ENCODE measurements at places on chromosomes 6 and 20.

- no peak overlapping the region for H3K27ac ChIP-seq
- H3K4me3 ChIP-seq: no peak overlapping the region
- H3K4me1 ChIP-seq: peaks cover 3% of the 10 kb centered on the region
- no peak for DNase-seq
These were observed 85.5 kb downstream of the PDE10A start for GRCh38 chr6:165577556-165577955.

DNA sequence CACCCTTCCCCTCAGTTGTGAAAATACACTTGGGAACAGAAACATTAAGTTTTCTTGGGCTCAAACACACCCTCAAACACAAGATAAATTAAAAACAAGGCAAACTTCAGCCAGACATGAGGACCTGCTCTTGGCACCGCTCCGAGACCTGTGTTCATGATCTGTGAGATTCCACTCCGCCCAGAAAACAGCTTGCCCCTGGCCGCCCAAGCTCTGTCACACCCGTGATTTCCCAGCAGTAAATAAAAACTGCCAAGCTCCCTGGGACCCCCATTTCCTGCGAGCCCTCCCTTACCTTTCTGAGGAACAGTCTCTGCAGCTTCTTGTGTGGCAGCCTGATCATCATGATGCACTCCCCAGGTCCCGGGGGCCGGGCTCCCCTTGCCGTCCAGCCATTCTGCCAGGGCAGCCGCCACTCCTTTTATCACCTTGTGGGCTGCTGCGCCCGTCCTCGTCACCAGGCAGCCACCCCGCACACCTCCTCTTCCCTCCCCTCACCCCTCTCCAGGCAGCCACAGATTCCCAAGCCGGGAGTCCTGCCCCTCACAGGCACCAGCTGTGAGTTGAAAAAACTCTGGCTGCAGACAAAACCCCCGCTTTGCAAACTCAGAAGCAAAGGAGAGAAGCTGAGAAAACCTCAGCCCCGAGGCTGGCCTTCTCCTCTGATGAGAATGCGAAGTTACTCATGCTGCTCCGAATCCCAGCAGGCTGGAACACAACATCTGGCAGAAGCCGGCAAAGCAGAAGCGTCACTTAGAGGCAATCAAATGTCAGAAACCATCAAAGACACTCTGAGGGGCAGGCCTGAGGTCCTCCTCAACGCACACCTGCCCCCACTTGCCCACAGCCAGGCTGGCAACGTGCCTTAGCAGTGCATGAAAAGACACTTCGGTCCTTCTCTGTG, 130.4 kb upstream of the RPS6KA2 start:
- peaks cover 14% of the 10 kb centered on the region for H3K4me1 ChIP-seq
- H3K36me3 ChIP-seq: no peaks in the 10 kb centered on the region
- no peak overlapping the region for H3K27ac ChIP-seq

GRCh38 chr20:46928580-46929132, 34.0 kb downstream of the EYA2 start:
- no peaks in the 10 kb centered on the region for H3K27me3 ChIP-seq
- peaks cover 41% of the 10 kb centered on the region for H3K4me1 ChIP-seq
- H3K36me3 ChIP-seq: no peaks in the 10 kb centered on the region
- peak overlapping the region; percentile 89 for H3K27ac ChIP-seq
- no peak overlapping the region for H3K4me3 ChIP-seq

DNA sequence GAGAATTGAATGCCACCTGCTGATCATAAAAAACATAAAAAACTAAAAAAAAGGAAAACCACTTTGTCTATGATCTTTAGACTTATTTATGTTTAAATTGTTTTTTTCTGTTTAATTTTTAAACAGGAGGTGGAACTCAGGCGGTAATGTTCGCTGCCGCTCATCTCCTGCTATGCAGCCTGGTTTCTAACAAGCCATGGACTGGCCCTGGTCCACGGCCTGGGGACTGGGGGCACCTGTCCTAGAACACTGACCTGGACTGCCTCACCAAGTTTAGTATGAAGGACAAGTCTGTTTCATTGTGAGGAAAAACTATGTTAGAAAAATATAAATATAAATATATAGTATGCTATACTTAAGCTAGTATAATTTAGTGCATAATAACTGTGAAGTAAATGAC, 27.0 kb upstream of the IFNGR1 start:
- no peaks in the 10 kb centered on the region for H3K36me3 ChIP-seq
- H3K27ac ChIP-seq: no peak overlapping the region
- no peaks in the 10 kb centered on the region for H3K4me1 ChIP-seq

DNA sequence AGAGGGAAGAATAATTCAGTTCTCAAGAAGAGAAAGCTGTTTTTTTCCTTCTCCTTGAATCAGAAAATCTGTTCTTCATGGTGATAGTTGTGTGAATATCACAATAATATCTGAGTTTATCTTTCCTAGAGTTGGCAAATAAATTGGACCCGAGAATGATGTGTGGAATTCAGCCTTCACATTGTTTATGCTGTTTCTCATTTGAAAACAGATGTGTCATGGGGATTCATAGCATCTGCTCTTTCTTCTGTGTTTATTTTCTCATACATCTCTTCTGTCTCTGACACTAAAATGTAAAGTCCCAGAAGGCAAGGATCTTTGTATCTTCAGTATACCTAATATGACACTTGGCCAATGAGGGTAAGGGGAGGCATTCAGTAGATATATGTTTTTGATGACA, 103.6 kb upstream of the SGK1 start:
- no peak overlapping the region for H3K27ac ChIP-seq
- DNase-seq: no peak
- no peak overlapping the region for H3K4me3 ChIP-seq
- no peaks in the 10 kb centered on the region for H3K36me3 ChIP-seq
- H3K4me1 ChIP-seq: no peaks in the 10 kb centered on the region
- H3K27me3 ChIP-seq: no peaks in the 10 kb centered on the region

GRCh38 chr20:44728801-44729443, 13.8 kb downstream of the CCN5 start:
- H3K36me3 ChIP-seq: peaks cover 3% of the 10 kb centered on the region
- no peak for DNase-seq
- no peak overlapping the region for H3K27ac ChIP-seq
- peaks cover 5% of the 10 kb centered on the region for H3K27me3 ChIP-seq
- H3K4me1 ChIP-seq: peaks cover 17% of the 10 kb centered on the region

GRCh38 chr6:130720076-130720715, 107.0 kb upstream of the SMLR1 start:
- no peaks in the 10 kb centered on the region for H3K27me3 ChIP-seq
- H3K4me3 ChIP-seq: no peak overlapping the region
- no peaks in the 10 kb centered on the region for H3K36me3 ChIP-seq

DNA sequence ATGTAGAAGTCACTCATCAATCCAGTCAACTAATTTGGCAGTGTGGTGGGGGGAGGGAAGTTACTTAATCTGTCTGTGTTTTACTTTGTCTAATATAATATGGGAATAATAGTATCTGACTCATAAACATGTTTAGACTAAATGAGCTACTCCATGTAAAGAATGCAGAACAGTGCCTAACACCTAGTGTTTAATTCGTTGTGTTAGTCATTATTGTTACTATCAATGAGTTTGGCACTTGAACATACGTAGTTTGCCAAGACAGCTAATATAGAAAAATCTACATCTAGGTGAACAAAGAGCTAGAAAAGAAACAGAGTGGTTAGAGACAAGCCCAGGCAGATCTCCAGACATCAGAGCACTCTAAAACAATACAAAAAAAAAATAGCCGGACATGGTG, 49.1 kb downstream of the IRAK1BP1 start:
- no peak overlapping the region for H3K4me3 ChIP-seq
- H3K36me3 ChIP-seq: no peaks in the 10 kb centered on the region
- no peaks in the 10 kb centered on the region for H3K4me1 ChIP-seq
- no peaks in the 10 kb centered on the region for H3K27me3 ChIP-seq
- no peak overlapping the region for H3K27ac ChIP-seq
- no peak for DNase-seq

- H3K36me3 ChIP-seq: peaks cover 22% of the 10 kb centered on the region
- H3K27ac ChIP-seq: no peak overlapping the region
- peaks cover 41% of the 10 kb centered on the region for H3K4me1 ChIP-seq
- no peak overlapping the region for H3K4me3 ChIP-seq
- H3K27me3 ChIP-seq: peaks cover 23% of the 10 kb centered on the region
These were observed 2.6 kb downstream of the SLCO4A1 start for GRCh38 chr20:62644802-62645496.
